Naive thymus-derived CD4-positive, alpha-beta T cell (primary cell): ENCODE measurements at places on chromosomes 11 and 22. TPM values are rescaled to one million over a fixed set of nuclear protein-coding genes. Genes with fewer than 3 reads are reported as not detected.

GRCh38 chr22:33563220-33563964 lies 356.9 kb downstream of the LARGE1 start:
- no peaks in the 10 kb centered on the region for H3K36me3 ChIP-seq
- H3K27me3 ChIP-seq: no peaks in the 10 kb centered on the region
- no peak overlapping the region for H3K27ac ChIP-seq
- H3K4me3 ChIP-seq: no peak overlapping the region
- no peak for DNase-seq

- no peaks in the 10 kb centered on the region for H3K36me3 ChIP-seq
- H3K27ac ChIP-seq: no peak overlapping the region
- no peaks in the 10 kb centered on the region for H3K4me1 ChIP-seq
- no peaks in the 10 kb centered on the region for H3K27me3 ChIP-seq
- H3K4me3 ChIP-seq: no peak overlapping the region
Observed at GRCh38 chr11:19589567-19590260, 122.9 kb upstream of the NAV2 start.

- H3K27me3 ChIP-seq: no peaks in the 10 kb centered on the region
- no peak for DNase-seq
- no peak overlapping the region for H3K27ac ChIP-seq
- H3K4me3 ChIP-seq: no peak overlapping the region
- H3K4me1 ChIP-seq: no peaks in the 10 kb centered on the region
Observed at GRCh38 chr11:91906871-91907624, 317.6 kb upstream of the FAT3 start.

- no peaks in the 10 kb centered on the region for H3K36me3 ChIP-seq
- H3K4me3 ChIP-seq: no peak overlapping the region
- no peak for DNase-seq
- no peaks in the 10 kb centered on the region for H3K4me1 ChIP-seq
- no peak overlapping the region for H3K27ac ChIP-seq
Observed at GRCh38 chr11:80702264-80702663, 1261.4 kb upstream of the TENM4 start.

- DNase-seq: no peak
- no peak overlapping the region for H3K4me3 ChIP-seq
- no peak overlapping the region for H3K27ac ChIP-seq
- H3K27me3 ChIP-seq: no peaks in the 10 kb centered on the region
- H3K4me1 ChIP-seq: no peaks in the 10 kb centered on the region
- H3K36me3 ChIP-seq: no peaks in the 10 kb centered on the region
Observed at GRCh38 chr11:94224078-94224477, 80.3 kb upstream of the IZUMO1R start.

The SLC1A2 gene
- total RNA-seq: 0.69 TPM

- DNase-seq: no peak
- no peaks in the 10 kb centered on the region for H3K27me3 ChIP-seq
- H3K4me1 ChIP-seq: no peaks in the 10 kb centered on the region
- H3K27ac ChIP-seq: no peak overlapping the region
Observed at GRCh38 chr11:88188932-88189253, 13.7 kb upstream of the RAB38 start.

The UPK2 gene
- total RNA-seq: not detected

- H3K4me3 ChIP-seq: no peak overlapping the region
- no peak for DNase-seq
- H3K36me3 ChIP-seq: no peaks in the 10 kb centered on the region
- no peaks in the 10 kb centered on the region for H3K4me1 ChIP-seq
- H3K27me3 ChIP-seq: no peaks in the 10 kb centered on the region
Observed at GRCh38 chr11:72454791-72455190, 20.5 kb upstream of the CLPB start.

The HYLS1 gene
- total RNA-seq: 2.7 TPM

DNA sequence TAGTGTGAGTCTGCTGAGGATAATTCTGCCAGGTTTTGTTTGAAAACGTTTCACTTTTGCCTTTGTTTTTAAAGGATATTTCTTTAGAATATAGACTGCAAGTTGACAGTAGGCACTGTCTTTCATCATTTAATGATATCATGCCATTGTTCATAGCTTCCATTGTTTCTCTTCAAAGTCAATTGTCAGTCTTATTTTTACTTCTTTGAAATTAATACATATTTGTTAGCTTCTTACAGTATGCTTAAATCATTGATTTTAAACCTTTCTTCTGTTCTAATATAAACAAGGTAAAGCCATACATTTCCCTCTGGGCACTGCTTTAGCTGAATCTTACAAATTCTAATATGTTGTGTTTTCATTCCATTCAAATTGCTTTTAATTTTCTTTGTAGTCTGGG lies 62.3 kb upstream of the PARVA start:
- H3K27me3 ChIP-seq: no peaks in the 10 kb centered on the region
- H3K4me1 ChIP-seq: no peaks in the 10 kb centered on the region
- DNase-seq: no peak
- H3K27ac ChIP-seq: no peak overlapping the region
- no peaks in the 10 kb centered on the region for H3K36me3 ChIP-seq

DNA sequence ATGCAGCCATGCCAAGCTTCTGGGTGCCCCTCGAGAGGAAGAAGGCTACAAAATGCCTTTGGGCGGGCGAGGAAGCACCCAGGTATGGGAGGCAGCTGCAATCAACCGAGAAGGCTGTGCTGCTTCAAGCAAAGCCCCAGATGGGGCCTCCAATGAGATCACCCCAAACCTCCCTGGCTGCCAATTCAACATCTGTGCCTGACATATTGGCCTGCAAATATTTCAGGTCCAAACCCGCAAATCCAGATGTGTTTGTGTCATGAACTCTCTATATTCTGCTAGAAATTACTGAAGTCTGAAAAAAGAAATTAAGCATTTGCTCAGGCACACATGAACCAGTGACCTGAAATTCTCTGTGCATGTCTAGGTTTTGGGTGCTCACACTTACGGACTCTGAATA lies 78.8 kb upstream of the RCN1 start:
- H3K4me1 ChIP-seq: no peaks in the 10 kb centered on the region
- H3K4me3 ChIP-seq: no peak overlapping the region
- no peaks in the 10 kb centered on the region for H3K36me3 ChIP-seq
- DNase-seq: no peak

The RPS6KA4 gene
- 27.9 TPM for total RNA-seq

The C1QTNF4 gene
- 2.3 TPM for total RNA-seq

DNA sequence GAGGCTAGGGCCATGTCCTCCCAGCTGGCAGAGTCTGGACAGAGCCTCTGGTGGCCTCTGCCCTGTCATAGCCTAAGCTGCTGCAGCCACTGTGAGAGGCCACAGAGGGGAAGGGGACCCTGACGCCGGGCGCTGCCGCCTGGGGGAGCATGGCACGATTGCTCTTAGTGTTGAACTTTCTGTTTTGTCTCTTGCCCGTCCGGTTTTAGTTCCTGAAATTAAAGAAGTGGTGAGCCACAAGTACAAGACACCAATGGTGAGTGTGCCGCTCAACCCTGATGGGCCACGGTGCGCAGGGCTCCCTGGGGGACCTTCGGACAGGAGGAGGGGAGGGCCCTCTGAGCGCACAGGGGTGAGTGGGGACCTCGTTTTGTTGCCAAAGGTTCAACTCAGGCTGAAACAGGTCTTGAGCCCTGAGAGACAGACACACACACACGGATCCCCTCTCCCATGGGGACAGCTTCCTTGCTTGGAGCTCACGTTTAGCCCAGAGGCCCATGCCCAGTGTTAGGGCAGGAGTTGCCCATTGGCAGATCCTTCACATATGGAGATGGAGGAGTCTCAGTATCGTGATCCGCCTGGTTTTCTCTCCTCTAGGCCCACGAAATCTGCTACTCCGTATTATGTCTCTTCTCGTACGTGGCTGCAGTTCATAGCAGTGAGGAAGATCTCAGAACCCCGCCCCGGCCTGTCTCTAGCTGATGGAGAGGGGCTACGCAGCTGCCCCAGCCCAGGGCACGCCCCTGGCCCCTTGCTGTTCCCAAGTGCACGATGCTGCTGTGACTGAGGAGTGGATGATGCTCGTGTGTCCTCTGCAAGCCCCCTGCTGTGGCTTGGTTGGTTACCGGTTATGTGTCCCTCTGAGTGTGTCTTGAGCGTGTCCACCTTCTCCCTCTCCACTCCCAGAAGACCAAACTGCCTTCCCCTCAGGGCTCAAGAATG lies 23.8 kb downstream of the MYBPC3 start:
- no peak overlapping the region for H3K4me3 ChIP-seq
- H3K27ac ChIP-seq: no peak overlapping the region
- H3K36me3 ChIP-seq: no peaks in the 10 kb centered on the region
- no peak for DNase-seq
- H3K27me3 ChIP-seq: no peaks in the 10 kb centered on the region
- no peaks in the 10 kb centered on the region for H3K4me1 ChIP-seq

DNA sequence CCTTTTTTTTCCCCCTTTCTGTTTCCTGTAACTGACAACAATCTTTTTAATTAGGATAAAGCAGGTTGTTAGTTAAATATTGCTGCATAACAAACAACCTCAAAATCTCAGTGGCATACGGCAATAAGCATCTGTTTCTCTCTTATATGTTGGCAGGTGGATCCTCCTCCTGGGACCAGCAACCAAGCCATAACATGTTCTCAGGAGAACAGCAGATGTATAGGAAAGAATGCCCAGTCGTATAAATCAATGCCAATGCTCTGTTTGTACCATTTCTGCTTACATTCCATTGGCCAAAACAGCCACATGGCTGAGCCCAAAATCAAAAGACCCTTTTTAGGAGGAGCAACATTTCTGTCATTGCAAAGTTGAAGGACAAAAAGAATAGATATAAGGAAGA lies 445.7 kb downstream of the AASDHPPT start:
- no peak overlapping the region for H3K4me3 ChIP-seq
- H3K27me3 ChIP-seq: no peaks in the 10 kb centered on the region
- H3K27ac ChIP-seq: no peak overlapping the region
- no peaks in the 10 kb centered on the region for H3K4me1 ChIP-seq
- no peaks in the 10 kb centered on the region for H3K36me3 ChIP-seq

GRCh38 chr22:20857247-20857643 lies 1.4 kb downstream of the PI4KA start:
- H3K36me3 ChIP-seq: peaks cover 5% of the 10 kb centered on the region
- no peak for DNase-seq
- H3K27ac ChIP-seq: peak overlapping the region; percentile 87
- no peaks in the 10 kb centered on the region for H3K27me3 ChIP-seq

DNA sequence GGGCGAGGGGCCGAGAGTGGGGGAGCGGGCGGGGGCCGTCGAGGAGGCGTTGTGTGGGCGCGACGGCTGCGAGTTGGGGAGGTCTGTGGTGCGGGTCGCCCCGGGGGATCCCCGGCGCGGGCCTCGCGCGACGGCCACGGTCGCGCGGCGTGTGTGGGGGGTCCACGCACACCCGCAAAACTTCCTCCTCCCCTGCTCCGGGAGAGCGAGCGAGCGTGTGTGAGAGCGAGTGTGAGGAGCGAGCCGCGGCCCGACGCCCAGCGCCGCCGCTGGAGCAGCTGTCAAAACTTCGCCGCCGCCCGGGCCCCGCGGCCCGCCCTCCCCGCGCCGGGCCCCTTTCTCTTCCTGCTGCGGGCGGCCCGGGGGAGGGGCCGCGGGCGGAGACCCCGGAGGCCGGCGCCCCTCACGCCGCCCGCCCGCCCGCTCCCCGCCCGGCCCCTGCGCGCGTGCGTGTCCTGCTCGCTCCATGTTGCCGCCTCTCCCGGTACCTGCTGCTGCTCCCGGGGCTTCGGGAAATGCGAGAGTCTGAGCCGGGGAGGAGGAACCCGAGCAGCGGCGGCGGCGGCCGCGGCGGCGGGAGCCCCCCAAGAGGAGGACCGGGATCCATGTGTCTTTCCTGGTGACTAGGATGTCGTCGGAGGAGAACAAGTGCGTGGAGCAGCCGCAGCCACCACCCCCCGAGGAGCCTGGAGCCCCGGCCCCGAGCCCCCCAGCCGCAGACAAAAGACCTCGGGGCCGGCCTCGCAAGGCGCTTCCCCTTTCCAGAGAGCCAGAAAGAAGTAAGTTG lies 9.0 kb upstream of the CCT8L2 start:
- DNase-seq: peak; percentile 12
- H3K4me1 ChIP-seq: no peaks in the 10 kb centered on the region
- H3K27ac ChIP-seq: no peak overlapping the region
- H3K36me3 ChIP-seq: no peaks in the 10 kb centered on the region
- H3K4me3 ChIP-seq: no peak overlapping the region

The OR8G1 gene
- total RNA-seq: not detected

DNA sequence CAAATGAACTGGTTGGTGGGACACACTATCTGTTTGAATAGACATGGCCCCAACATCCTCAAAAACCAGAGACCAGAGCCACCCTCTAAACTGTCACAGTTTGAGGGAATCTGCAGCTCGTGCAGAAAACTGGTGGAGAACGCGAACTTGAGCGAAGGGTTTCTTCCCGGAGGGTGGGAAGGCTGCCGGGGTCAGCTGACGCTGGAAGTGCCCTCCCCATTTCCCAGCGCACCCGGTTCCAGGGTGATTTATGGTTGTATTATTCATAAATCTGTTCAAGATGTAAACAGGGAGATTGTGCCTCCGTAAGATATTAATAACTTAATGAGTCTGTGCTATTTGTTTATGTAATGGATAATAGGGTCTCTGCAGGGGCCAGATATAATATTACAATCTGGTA lies 1396.7 kb downstream of the BRD1 start:
- no peaks in the 10 kb centered on the region for H3K4me1 ChIP-seq
- no peaks in the 10 kb centered on the region for H3K27me3 ChIP-seq
- H3K4me3 ChIP-seq: no peak overlapping the region
- no peaks in the 10 kb centered on the region for H3K36me3 ChIP-seq
- no peak overlapping the region for H3K27ac ChIP-seq

GRCh38 chr22:41873391-41873790 lies 40.5 kb downstream of the SREBF2 start:
- H3K27me3 ChIP-seq: no peaks in the 10 kb centered on the region
- no peak overlapping the region for H3K4me3 ChIP-seq
- H3K27ac ChIP-seq: peak overlapping the region; percentile 54
- H3K36me3 ChIP-seq: peaks cover 13% of the 10 kb centered on the region
- peak; percentile 63 for DNase-seq

- H3K27me3 ChIP-seq: no peaks in the 10 kb centered on the region
- peak; percentile 83 for DNase-seq
- H3K4me3 ChIP-seq: no peak overlapping the region
- peak overlapping the region; percentile 43 for H3K27ac ChIP-seq
Observed at GRCh38 chr11:65588199-65589054, 7.2 kb downstream of the KCNK7 start.

DNA sequence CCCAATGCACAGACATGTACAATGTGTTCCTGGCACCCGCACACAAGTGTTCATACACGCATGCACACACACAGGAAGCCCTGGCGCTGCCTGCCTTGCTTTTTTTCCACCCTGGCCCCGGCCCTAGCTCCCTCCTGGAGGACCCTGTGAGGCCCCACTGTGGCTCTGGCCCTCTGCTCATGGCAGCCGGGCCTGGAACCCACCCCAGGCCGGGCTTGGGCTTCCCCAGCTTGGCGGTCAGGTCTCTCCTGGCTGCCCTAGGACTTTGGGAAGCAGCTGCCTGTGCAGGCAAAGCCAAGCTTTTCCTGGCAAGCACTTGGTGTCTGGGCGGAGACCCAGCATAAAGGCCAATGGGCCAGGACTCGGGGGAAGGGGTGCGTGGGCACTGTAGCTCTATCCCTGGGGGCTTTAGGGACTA lies 30.5 kb downstream of the CD82 start:
- H3K27ac ChIP-seq: peak overlapping the region; percentile 70
- DNase-seq: no peak
- H3K4me3 ChIP-seq: peak overlapping the region; percentile 54
- H3K36me3 ChIP-seq: no peaks in the 10 kb centered on the region
- H3K27me3 ChIP-seq: no peaks in the 10 kb centered on the region
- H3K4me1 ChIP-seq: peaks cover 37% of the 10 kb centered on the region

GRCh38 chr11:69553416-69554357 lies 72.2 kb downstream of the LINC01488 start:
- H3K4me1 ChIP-seq: peaks cover 16% of the 10 kb centered on the region
- H3K36me3 ChIP-seq: no peaks in the 10 kb centered on the region
- no peak for DNase-seq
- no peak overlapping the region for H3K4me3 ChIP-seq
- H3K27ac ChIP-seq: no peak overlapping the region
- H3K27me3 ChIP-seq: no peaks in the 10 kb centered on the region

The PHF21B gene
- not detected for total RNA-seq

The DDI1 gene
- total RNA-seq: not detected
